ENCODE measurements at places on chromosomes 5 and 9. TPM values are rescaled to one million over a fixed set of nuclear protein-coding genes. Genes with fewer than 3 reads are reported as not detected.

Gene NR4A3
- total RNA-seq = 1.6 TPM

Gene ANKRD34B
- total RNA-seq = 0.05 TPM

Gene GAPT
- not detected for total RNA-seq

Gene PCDHAC2
- total RNA-seq = 4.2 TPM

Gene TRPM6
- total RNA-seq = 2.5 TPM

Gene ZFP2
- 0.06 TPM for total RNA-seq

Gene WDR55
- 24.6 TPM for total RNA-seq

Gene MEGF10
- total RNA-seq = not detected

Gene MELK
- total RNA-seq = 71.7 TPM

Gene MYOZ3
- 0.18 TPM for total RNA-seq

Gene TEX48
- not detected for total RNA-seq

Gene LCN15
- total RNA-seq = not detected

Gene PRRX2
- total RNA-seq = 5.6 TPM

Gene SLC6A7
- total RNA-seq = 0.02 TPM

Gene CDKN2A
- total RNA-seq = not detected

Gene PCDHGA8
- total RNA-seq = not detected

Gene SLC36A2
- not detected for total RNA-seq

Gene SPINK7
- total RNA-seq = not detected

Gene FYB1
- 9.9 TPM for total RNA-seq

Gene OR1N1
- total RNA-seq = not detected

Gene NTNG2
- 0.57 TPM for total RNA-seq

Gene PLEKHG4B
- 1.5 TPM for total RNA-seq

Gene CD180
- total RNA-seq = not detected

Gene SLC34A3
- total RNA-seq = 0.07 TPM

Gene FOXD4L4
- total RNA-seq = 0.04 TPM

Gene IL3
- total RNA-seq = not detected

Gene MCCC2
- 42.6 TPM for total RNA-seq

Gene SNX24
- total RNA-seq = 23.6 TPM

Gene SPATA31C1
- not detected for total RNA-seq

Gene FGF18
- total RNA-seq = 4.8 TPM

Gene FAM169A
- total RNA-seq = 4.2 TPM

Gene MYMK
- total RNA-seq = not detected

Gene PDE6A
- total RNA-seq = 0.30 TPM

Gene SPINK13
- 0.31 TPM for total RNA-seq

Gene LCN10
- total RNA-seq = not detected

Gene LHX3
- total RNA-seq = 0.05 TPM

Gene IL9
- not detected for total RNA-seq

Gene NOTCH1
- 13.2 TPM for total RNA-seq

Gene ATP10B
- total RNA-seq = not detected

Gene PRDM9
- not detected for total RNA-seq

Gene BARHL1
- total RNA-seq = not detected

Gene STRBP
- total RNA-seq = 17.9 TPM

Gene MLANA
- total RNA-seq = not detected

Gene TRIM41
- total RNA-seq = 19.0 TPM

Gene SLC36A3
- not detected for total RNA-seq

Gene UBAP2
- total RNA-seq = 53.8 TPM

Gene FAM200C
- 1.2 TPM for total RNA-seq

Gene GLRX
- 151 TPM for total RNA-seq

Gene DNAH5
- total RNA-seq = 2.0 TPM

Gene FXN
- total RNA-seq = 28.0 TPM

Gene SHB
- 43.6 TPM for total RNA-seq

Gene PCDHB5
- total RNA-seq = 1.1 TPM

Gene DOCK8
- total RNA-seq = 0.31 TPM

Gene GTF3C4
- 16.8 TPM for total RNA-seq
